HuH-7.5 (cell line): ENCODE measurements at places on chromosomes 7 and 10.

DNA sequence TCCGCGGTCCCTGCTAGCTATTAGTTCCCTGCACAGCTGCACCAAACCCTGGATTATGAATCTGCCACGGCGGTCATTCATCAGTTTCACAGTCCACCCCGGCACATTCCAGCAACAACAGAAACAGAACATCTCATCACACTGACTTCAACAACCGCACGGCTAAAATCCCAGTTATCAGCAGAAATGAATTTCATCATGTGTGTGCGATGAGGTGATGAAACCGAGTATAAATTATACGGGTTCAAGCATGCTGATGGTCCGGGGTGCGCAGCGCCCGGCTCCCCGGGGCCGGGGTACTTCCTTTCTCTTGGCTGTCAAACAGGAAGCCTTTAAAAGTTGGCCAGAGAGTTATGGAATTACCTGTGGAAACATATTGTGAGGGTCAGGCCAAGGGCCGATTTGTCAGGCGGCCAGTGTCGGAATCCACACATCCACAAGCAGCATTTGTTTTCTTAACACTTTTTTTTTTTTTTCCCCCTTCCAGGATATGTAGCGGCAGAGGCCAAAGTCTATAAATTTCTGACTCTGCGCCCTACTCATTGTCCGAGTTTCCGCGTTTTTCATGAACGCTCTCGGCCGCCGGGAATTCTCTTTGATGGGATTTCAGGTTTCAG, 420.9 kb upstream of the MGMT start:
- no peak for DNase-seq

GRCh38 chr7:101644879-101645278, 15.8 kb upstream of the MYL10 start:
- no peak for DNase-seq

DNA sequence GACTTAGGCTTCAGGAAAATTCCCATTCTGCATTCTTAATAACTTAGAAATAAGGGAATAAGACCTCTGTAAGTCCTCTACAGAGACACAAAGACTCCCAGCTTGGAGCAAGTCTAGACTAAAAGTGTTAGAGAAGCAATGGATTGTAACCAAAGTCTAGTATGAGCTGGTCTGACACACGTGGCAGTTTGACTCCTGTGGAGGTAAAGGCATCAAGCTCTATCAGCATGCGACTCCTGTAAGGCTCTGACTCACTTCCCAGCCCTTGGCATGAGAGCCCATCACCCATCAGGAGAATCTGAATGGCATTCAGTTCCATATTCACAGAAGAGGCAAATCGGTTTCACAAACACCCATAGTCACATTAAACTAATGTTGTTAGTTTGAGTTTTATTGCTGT, 4.4 kb upstream of the VSTM4 start:
- no peak for DNase-seq

DNA sequence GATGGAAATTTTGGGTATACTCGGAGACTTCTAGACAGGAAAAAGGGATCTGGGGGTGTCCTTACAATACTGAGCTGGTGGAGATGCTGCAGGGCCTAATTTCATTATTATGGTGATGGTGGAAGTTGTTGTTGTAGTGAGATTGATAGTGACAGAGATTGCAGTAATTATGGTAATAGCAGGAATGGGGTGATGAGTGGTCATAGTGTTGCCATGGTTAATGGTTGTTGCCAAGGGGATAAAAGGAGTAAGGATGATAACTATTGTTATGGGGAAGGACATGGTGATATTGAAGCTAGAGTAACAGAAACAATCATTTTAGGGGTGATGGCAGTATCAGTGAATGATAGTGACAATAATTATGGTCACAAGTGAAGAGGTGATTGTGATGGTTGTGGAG, 27.1 kb upstream of the LBX1 start:
- no peak for DNase-seq

GRCh38 chr10:88271761-88272543, 311.2 kb downstream of the RNLS start:
- no peak for DNase-seq

DNA sequence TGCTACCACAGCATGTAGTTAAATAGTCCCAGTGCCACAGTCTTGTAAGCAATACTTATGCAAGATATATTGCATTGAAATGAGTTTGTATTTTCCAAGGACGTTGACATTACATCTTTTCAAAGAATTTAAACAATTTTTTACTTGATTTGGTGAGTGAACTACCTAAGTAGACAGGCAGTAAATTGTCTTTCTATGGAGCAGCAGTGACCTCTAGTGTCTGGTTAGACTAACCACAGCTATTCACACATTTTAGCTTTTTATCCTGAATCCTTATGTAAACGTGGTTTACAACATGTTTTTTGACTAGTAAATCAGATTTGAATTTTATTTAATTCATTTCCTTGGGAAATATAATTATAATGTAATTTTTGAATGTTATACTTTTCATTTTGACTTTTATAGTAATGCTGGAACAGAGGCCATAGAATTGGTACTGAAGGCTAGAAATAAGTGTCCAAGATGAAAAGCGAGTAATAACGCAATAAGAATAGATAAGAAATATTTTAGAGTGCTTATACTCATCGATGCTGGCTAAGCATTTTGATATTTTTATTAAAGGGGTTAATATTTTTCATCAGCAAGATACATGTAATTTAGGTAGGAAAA, 5.6 kb downstream of the LRRTM3 start:
- peak; percentile 3 for DNase-seq
